Activated effector memory CD4-positive, alpha-beta T cell treated with Interleukin-2 at 50 U/mL for 16 hours (primary cell): ENCODE measurements at places on chromosomes 7 and 10.

DNA sequence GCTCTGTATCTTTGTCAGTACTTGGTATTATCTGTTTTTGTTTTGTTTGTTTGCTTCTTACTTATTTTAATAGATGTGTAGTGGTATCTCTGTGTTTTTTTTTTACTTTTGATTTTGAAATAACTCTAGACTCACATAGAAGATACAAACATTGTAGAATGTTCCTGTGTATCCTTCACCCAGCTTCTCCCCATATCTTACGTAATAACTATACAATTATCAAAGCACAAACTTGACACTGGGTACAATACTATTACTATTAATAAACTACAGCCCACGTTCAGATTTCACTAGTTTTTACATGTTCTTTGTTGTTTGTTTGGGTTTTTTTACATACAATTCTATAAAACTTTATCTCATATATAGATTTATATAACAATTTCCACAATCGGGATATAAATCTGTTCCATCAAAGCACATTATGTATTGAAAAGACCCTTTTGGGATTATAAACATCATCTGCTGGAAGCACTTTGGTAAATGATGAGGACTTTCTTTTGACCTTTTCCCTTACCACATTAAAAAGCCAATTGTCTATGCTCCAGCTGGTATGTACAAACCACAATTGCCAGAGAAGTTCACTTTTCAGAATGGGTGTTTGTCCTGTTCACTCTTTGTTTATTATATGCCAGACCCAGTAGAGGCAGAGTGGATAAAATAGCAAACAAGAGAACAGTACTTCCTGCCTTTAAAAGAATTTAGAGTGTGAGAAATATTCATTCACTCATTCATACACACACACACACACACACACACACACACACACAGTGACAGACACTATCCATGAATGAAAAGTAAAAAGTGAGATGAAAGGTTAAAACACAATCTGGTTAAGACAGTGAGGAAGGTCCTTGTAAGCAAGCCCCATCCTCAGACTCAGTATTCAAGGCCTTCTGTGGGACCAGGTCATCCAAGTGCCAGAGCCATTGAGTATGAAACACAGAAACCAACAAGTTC, 113.0 kb downstream of the SGMS1 start:
- DNase-seq, result no peak

DNA sequence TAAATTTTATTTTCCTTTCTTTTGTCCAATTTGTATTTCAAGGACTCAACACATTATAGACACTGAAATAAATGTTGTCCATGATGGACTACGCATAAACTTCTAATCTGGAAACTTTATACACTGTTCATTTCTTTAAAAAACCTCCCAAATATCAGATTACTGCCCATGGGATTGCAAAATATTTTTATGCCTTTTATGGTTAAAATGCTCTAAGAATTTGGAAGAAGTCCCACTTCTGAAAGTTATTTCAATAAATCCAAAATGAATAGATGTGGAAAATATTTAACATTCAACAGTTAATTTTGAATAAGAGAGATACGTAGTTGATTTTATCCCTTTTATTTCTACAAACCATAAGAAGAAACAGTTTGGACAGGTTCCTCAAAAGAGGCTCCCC, 46.1 kb downstream of the CABCOCO1 start:
- no peak for DNase-seq

DNA sequence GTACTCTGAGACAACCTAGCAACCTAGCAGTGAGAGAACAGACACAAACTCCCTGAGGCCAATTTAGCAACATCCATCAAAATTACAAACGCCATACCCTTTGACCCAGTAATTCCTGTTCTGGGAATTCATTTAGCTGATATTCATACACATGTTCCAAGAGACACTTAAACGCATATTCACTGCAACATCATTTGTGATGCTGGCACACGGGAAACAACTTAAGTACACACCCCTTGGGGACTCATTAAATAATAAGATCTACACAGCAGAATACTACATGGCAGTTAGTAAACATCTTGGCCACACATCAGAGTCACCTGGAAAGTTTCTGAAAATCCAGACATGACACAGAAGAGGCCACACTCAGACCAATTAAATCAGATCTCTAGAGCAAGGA, 17.6 kb downstream of the NUDCD3 start:
- DNase-seq, result no peak

DNA sequence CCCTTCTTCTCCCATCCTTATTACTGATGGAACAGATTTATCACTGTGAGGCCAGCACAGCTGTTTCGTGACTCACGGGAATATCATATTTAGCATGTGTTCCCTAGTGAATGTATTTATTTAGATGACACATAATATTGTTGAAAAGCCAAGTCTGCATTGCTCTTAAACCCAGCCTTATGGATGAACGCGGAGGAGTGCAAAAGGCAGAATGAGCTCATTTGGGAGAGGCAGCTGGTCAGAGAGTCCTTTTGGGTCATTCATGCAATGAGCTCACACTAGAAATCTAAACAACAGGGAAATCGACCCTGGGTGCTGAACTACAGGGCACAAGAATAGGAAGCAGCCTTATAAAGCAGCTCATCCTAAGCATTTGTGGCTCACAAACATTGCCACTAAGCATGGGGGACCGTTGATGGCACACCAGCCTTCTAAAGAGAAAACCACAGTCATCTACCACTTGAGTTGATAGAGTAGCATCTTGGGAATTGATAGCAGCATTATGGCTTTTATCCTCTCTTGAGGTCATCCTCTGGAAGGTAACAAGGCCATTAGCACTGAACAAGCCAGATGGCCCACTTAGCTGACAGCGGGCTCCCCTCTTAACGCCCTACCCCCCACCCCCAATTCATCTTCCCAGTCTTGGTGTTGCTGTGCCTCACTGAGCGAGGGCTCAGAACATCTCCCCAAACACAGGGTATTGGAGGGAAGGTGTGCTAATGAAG, 32.9 kb upstream of the SDK1 start:
- DNase-seq, result no peak

- DNase-seq, result no peak
Measured at GRCh38 chr10:14949291-14949690, 4.6 kb downstream of the DCLRE1C start.

DNA sequence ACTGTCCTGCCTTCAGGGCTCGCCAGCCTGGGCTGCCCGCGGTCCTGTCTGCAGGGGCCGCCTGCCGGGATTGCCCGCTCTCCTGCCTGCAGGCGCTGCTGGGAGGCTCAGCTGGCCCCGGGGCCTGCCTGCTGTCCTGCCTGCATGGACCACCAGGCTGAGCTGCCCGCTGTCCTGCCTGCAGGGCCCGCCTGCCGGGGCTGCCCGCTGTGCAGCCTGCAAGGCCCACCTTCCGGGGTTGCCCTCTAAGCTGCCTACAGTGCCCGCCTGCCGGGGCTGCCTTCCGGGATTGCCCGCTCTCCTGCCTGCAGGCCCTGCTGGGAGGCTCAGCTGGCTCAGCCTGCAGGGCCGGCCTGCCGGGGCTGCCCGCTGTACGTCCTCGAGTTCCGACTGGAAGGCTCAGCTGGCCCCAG, 164.4 kb downstream of the GLRX3 start:
- peak; percentile 38 for DNase-seq

DNA sequence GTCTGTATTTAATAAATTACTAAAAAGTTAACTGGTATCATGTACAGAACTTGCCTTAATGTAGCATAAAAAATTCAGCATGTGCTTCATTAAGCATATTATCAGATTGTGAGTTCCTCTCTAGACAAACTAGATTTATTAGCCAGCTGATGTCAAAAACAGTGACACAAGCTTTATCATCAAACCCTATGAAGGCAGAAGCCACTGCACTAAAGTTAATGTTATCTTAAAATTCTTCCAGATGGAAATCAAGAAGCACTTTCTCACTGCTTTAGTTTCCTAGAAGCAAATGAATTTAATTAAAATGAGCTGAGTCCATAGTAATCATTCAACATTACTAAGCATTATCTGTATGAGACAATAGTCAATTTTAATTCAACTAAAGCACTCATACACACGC, 96.4 kb downstream of the ARHGAP12 start:
- DNase-seq, result no peak
